ENCODE measurements at places on chromosomes 7 and 10.
A peak's percentile ranks its signal among the peaks of the same experiment; 100 is the strongest.

- no peak for DNase-seq
Observed at GRCh38 chr10:1255118-1255517, 198.9 kb downstream of the WDR37 start.

DNA sequence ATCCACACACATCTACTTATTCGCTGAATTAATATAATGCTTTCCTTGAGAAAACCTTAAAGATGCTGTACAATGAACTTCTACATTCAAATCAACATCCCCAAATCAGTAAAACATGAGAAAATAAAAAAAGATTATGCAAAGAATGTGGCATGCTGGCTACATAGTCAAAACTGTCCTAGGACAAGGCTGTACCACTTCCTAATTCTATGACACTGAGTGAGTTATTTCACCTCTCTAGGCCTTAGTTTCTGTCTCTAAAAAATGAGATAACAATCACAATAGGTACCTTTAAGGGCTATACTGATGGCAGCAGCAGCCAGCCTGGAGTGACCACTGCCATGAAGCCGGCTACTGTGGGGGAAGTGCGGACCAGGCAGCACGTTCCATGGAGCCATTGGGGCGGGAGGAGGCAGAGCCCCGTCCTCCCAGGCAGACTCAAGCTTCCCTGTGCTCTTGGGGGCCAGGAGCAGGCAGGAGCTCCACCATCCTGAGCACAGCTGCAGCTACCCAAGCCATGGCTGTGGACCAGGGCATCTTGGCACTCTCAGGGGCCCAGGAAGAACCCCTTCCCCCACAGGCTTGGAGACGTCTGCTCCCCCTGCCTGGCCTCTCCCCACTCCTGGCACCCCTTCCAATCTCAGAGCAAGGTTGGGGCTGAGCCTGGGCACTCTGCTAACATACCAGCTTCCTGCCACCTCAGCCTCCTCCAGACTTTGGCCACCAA is 110.2 kb downstream of the ELAPOR2 start:
- no peak for DNase-seq

- DNase-seq: no peak
Observed at GRCh38 chr7:83306502-83306901, 143.8 kb upstream of the PCLO start.

GRCh38 chr10:22611425-22612115 is 102.8 kb downstream of the PIP4K2A start:
- peak; percentile 38 for DNase-seq

- DNase-seq: no peak
Observed at GRCh38 chr7:50281680-50282445, 22.7 kb upstream of the IKZF1 start.

DNA sequence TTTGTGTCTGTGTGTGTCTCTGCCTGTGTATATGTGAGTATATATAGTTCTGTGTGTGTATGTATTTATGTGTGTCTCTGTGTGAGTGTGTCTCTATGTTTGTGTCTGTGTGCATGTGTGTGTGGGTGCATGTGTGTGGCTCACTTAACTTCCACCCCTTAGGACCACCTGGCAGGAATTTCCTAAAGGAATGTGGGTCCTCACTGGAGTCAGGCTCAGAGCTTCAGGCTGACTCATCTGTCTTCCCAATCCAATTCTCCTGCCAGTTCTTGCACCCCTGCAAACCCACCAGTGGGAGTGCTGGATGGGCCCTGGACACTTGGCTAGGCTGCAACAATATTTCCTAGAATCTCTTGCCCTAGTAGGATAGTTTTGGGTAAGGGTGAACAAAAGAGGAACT is 70.2 kb upstream of the GRB10 start:
- DNase-seq: no peak

GRCh38 chr10:80288849-80289248 is 609 bp downstream of the MAT1A start:
- no peak for DNase-seq

GRCh38 chr7:44073664-44074348 is 8.4 kb upstream of the PGAM2 start:
- peak; percentile 21 for DNase-seq

DNA sequence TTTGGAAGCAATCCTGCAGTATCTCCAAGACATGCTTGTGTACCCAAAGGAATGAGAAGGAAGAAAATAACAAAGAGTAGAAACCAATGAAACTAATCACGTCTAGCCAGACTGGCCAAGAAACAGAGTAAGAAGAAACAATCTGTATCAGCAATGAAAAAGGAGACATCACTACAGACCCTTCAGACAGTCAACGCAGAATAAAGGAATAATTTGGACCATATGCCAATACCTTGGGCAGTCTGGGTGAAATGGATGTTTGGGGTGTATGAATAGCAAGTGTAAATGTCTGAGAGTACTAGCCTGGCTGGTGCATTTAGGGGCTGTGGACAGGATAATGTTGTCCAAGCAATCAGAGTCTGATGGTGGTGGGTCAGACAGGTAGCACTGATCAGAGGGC is 61.1 kb downstream of the SLC29A4 start:
- no peak for DNase-seq

DNA sequence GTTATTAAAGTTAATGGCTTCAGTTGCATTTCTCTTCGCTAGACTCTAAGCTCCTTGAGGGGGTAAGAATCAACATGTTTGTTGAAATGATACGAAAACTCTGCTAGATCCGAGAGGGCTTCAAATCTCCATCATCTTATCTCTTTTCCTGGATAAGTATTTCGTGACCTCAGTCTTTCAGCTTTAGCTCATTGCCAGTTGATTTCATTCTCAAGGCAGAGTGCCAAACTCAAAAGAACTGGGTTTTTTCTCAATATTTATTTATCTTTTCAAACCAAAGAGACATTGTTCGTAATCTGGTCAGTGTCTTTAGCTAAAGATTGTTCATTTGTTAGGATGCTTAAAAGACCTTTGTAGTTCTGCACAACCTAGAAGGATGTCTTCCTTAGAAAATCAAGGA is 108.9 kb downstream of the ARID5B start:
- DNase-seq: no peak

- DNase-seq: no peak
Observed at GRCh38 chr7:101104193-101104713, 19.0 kb downstream of the TRIM56 start.

DNA sequence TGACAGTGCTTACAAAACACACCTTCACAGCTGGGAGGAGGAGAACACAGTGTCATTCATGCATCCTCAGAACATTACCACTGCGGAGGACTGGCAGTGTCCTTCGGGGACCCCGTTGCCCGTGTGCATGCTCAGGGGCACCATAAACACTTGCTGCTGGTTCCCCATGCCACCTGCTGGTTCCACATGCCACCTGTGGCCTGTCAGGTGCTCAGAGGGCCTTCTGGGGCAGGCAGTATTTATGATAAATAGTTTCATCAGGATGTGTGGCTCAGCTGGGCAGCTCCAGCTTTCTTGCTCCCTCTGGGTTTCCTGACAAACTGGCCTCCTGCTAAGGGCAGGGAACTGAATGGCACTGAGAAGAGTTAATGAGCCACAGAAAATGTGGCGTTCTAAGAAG is 32.1 kb downstream of the CELF2 start:
- DNase-seq: no peak

GRCh38 chr10:122856902-122857301 is 11.2 kb upstream of the CUZD1 start:
- no peak for DNase-seq

GRCh38 chr10:45227042-45227441 is 88.4 kb downstream of the OR13A1 start:
- no peak for DNase-seq

DNA sequence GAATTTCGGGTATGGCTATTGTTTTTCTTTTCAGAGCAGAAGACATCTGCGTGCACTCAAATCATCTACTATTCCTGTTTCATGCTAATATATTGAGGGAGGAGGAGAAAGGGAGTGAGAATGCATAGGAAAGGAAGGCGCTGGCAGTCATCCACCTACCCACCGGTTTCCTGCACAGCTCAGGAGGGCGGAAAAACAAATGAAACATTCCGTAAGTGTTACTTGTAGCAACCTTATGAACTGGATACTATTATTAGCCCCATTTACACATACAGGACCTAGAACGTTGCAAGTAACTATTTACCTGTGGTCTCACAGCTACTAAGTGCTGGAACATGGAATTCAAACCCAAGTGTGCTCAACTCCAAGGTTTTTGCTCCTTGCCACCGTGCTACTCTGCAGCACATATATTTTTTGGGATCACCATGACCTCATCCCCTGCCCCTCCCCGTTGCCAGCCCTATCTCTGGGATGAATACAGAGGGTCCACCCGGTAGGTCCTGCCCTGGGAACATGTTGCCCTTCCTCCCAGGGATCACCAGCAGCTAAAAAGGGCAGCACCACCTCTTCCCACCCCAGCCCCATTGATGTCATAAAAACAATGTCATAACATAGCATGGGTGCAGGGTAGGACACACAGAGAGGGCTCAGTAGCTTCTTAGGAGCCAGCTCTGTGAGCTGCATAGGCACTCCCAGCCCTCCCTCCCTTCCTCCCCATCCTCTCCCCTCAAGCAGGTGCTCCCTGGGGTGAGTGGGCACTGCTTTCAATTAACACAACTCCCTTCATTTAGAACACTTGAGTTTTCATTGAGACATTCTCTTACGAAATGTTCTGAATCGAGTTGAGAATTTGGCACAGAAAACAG is 16.9 kb downstream of the GFRA1 start:
- no peak for DNase-seq

DNA sequence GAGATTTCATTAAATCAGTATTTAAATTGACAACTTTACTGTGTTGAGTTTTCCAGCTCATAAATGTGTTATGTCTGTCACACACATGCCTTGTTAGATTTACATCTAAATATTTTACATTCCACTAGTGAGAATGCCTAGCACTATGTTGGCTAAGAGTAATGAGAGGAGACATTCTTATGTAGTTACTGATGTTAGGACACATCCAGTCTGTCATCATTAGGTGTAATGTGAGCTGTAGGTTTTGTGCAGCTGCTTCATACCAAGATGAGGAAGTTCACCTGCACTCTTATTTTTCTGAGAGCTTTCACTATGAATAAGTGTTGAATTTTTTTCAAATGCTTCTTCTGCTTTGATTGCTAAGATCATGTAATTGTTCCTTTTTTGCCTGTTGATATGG is 218.0 kb upstream of the IGFBP3 start:
- no peak for DNase-seq

- DNase-seq: no peak
Observed at GRCh38 chr10:81874875-81875466, at the start of gene NRG3. NRG3 (plus strand) TSS chr10:81875194.

DNA sequence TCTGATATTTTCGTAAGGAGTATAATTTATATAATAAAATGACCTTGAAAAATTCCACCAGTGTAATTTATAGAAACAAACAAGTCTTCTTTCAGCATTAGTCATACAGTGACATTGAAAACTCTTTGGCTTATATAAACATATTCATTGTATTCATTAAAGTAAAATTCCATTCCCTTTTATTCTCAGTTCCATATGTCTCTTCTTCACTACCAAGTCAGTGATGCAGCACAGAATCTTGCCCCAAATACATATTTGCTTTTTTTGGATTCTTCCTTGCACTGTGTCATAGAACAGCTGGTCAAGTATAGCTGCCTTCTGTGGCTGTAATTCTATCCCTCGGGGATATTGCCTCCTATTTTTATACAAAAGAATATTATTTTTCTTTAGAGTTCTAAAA is 884.5 kb upstream of the POT1 start:
- no peak for DNase-seq

GRCh38 chr10:87978166-87978565 is 114.7 kb downstream of the PTEN start:
- DNase-seq: no peak

DNA sequence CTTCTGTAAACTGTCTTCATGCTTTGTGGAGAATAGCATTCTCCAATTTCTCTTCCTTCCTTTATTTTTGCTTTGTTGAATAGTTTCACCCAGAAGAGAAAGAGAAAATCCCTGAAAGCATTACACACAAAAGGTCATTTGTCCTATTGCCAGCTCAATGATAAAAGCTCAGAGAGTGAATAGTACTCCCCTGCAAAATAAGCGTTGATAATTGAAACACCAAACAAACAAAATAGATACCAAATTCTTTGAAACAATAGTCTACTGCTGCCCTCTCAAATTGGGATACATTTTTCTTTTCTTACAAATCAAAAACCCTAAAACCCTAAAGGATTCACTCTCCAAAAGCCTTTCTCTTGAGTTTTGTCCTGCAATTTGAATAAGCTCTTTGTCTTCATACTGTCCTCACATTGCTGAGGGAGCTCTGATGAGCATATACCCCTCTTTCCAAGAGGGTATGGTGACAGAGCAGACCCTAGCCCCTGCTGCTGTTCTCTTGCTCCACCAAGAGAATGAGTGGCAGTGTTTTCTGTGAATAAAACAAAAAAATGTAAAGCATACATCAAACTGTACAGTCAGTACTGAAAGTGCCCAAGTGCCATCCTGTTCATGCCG is 134.4 kb downstream of the CSTF2T start:
- DNase-seq: no peak

DNA sequence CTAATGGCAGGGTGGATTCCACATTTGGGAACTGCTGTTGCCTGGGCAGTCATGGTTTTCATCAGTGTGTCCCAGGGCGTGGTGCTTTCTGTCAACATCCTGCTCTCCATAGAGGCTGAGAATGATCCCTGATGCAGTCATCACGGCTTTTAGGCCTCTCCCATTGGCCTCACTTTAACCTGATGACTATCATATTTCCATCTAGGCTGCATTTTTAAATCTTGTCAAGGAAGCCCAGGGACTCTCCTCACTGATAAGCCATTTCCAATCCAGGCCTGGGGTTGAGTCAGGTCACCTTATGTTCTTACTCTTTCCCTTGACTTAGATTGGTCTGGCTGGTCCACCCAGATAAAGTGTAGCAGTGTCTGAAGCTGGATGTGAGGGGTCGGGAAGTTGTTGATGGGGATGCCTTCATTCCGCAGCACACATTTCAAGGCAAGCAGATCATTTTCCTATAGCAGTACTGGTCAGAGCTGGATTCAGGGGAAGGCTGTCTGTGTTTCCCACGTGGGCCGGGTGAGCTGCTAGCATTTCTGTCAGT is 177.0 kb downstream of the AUTS2 start:
- no peak for DNase-seq

DNA sequence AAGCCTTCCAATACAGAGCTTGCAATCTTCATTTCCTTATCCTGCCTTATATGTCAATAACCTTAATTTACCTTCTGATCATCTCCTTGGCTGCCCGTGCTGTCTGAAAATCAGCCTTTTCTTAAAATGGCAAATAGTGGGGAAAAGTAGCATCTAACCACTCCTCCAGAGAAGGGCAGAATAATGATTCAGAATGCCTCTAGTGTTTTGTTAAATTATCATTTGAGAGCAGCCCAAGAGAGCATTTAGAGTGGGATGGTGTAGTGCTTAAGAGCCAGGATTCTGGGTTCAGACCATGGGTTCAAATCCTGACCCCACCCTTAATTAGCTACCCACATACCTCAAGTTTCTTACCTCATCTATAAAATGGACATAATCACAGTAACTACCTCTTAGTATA is 4.6 kb upstream of the TMEM139 start:
- DNase-seq: no peak

- no peak for DNase-seq
Observed at GRCh38 chr10:52918714-52919305, 146.2 kb upstream of the MBL2 start.

- no peak for DNase-seq
Observed at GRCh38 chr10:112361951-112362751, 11.8 kb upstream of the ACSL5 start.

GRCh38 chr7:44580945-44581878 is 819 bp downstream of the TMED4 start:
- DNase-seq: peak; percentile 23
